ENCODE measurements at places on chromosomes 1 and 21.

- DNase-seq, result no peak
Measured at GRCh38 chr1:208709981-208710380, 465.8 kb upstream of the PLXNA2 start.

DNA sequence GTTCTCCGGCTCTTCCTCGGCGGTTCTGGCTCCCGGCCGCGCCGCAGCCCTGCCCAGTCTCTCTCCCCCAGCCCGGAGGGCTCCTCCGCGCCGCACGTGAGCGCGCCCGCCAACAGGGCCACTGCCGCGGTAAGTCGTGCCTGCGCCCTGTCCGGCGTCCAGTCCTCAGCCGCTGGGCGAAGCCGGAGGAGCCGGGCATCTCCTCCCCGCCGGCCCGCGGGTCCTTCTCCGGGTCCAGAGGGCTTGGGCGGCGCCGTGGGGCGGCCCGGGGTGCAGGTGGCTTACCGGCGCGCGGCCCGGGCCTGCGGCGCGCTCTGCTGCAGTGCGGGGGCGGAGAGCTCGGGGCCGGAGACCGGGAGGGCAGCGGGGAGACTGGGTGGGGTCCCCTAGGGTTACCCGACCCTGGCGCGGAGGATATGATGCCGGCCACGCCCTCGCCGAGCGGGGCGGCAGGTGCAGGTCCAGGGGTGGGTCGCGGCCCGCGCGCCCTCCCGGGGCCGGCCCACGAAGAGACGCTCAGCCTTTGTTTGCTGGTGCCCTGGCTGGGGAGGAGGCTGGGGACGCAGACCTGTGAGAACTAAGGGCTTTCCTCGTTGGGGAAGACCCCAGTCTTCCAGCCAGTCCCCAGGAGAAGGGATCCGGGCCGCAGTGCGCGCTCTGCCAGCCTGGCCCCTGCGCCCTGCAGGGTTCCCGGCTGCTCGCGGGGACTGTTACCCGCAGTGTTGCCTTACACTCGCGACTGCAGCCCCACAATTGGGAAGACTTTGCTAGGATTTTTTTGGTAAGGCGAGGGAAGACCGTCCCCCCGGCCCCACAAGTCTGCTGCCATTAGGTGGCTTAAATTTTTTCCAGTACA, at the start of gene DOP1B:
Gene DOP1B (plus strand): TSS at position 10 of the 856 bp plus-strand sequence. CDS start 7,910 bp downstream, outside the sequence.
- DNase-seq, result peak; percentile 70

DNA sequence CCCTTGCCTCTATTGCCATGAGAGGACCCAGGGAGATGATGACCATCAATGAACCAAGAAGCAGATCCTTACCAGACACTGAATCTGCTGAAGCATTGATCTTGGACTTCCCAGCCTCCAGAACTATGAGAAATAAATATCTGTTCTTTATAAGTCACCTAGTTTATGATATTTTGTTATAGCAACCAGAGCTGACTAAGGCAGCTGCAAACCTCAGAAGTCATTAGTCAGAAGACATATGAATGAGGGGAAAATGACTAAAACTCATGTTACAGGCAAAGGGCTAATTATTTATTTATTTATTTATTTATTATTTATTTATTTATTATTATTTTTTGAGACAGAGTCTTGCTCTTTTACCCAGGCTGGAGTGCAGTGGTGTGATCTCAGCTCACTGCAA, 321.1 kb downstream of the TGFB2 start:
- DNase-seq, result no peak

DNA sequence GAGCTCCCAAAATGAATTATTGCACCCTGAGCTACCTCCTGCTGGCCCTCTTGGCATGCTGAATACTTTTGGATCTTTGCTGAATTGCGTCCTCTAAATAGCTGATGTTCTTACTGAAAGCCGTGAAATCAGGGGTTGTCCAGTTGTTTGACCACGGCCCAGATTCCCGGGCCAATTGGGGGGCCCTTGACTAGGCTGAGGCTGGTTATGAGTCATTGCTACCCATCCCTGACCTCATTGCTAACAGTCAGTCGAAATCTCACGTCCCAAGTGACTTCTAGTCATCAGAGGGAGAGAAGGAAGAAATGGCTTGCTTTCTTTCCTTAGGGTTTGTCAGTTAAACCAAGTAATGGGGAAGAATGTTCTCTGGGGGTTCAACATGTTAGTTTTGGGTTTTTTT, 37.4 kb downstream of the SMYD2 start:
- DNase-seq, result no peak

DNA sequence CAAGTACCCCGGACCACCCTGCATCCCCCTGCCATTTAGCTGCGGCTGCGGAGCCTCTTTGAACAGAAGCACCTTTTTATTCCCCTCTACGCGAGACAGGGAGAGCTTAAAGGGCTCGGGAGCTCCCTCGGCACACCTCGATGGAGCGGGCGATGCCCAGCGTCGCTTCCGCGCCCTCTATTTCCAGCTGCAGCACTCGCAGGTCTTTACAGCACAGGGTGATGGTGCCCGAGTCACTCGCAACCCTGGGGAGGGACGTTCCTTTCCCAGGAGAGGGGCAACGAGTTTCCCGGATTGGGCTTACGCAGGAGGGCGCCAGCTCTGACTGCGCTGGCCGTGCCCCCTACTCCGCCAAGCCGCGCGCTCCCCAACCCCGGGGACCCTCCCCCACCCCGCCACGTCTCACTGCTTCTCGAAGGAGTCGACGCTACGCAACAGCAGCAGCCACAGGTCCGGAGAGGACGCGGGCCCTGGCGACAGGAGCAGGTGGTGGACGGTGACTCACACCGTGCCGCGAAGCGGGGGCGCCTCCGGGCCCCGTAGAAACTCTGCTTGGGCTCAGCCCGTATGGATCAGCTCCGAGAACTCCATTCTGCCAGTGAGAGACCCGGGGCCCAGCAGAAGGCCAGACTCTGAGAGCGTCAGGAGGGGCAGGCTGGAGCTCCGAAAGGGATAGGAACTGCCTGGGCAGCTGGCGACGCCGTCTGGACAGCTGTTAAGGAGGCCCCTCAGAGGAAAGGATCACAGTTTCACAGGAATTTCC, 5.8 kb upstream of the FAM167B start:
- DNase-seq, result peak; percentile 66

DNA sequence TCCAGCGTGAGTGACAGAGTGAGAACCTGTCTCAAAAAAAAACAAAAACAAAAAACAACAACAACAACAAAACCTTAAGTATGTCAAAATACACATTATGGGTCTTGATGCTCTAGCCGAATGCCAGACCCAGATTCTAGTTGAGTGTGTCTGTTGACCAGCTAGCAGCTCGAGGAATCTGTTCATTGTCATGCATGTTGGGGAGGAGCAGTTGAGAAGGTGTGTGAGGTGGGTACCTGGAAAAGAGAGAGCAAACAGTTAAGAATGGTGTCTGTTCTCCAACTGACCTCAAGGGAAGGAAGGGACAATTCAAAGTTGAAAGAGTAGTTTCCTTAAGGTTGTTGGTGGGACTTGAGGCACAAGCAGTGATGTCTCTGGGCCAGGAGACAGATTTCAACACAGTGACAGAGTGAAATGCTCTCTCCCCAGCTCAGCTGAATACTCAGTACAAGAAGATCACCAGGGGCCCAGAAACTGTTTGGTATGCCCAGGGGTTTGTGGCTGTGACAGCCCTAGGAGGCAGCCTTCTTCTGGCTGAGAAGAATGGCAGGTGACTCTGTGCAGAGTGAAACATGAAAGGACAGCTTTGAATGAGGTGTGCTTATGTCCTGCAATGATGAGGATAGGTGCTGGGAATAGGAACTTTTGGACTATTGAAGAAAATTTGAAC, 14.4 kb upstream of the POU2F1 start:
- DNase-seq, result no peak

GRCh38 chr1:208093754-208094719, 150.1 kb downstream of the PLXNA2 start:
- DNase-seq, result peak; percentile 69
